Activated CD8-positive, alpha-beta memory T cell treated with anti-CD3 and anti-CD28 coated beads for 4 hours (primary cell): ENCODE measurements at places on chromosomes 1 and 21.

GRCh38 chr21:33481314-33481943 is 1.7 kb upstream of the TMEM50B start:
- DNase-seq = no peak

DNA sequence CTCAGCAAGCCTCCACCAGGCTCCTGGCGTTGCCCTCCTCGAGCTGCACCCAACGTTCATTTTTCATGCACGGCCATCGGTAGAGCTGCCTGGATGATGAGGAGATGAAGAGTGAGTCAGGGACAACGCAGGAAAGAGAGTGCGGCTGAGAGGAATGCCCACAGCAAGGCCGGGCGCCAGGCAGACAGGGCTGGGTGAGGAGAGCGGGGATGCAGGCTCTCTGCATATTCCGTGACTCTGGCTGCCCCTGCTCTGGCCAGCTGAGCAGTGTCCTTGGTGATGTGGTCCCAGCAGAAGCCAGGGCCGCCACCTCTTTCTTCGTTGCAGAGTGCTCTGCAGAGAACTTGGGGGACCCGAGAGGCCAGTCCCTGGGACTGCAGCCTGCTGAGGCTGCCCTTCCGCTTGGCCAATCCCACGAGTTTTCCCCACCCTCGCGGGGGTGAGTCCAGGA is 10.8 kb downstream of the UMODL1 start:
- no peak for DNase-seq

DNA sequence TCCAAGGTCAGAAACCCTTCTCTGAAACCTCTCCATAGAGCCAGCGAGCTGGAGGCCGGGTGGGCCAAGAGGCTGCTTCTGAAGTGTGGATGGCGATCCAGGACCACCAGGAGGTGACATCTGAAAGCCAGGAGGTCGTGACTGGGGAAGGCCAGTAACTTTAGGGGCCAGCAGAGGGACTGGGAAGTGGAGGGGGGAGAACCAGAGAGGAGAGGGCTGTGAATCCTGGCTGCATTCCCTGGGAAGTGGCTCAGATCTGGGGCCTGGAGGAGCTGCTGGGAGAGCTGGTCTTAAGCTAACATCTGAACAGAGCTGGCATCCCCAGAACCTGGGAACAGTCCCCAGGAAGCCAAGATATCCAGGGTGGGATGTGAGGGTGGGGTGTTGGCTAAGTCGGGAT is 11.3 kb upstream of the EPHA8 start:
- no peak for DNase-seq

GRCh38 chr1:6360117-6360496 is 33.5 kb downstream of the ACOT7 start:
- DNase-seq = no peak

GRCh38 chr1:33975961-33976360 is 112.1 kb downstream of the HMGB4 start:
- no peak for DNase-seq

- no peak for DNase-seq
Measured at GRCh38 chr1:36857754-36858153, 176.6 kb downstream of the GRIK3 start.

DNA sequence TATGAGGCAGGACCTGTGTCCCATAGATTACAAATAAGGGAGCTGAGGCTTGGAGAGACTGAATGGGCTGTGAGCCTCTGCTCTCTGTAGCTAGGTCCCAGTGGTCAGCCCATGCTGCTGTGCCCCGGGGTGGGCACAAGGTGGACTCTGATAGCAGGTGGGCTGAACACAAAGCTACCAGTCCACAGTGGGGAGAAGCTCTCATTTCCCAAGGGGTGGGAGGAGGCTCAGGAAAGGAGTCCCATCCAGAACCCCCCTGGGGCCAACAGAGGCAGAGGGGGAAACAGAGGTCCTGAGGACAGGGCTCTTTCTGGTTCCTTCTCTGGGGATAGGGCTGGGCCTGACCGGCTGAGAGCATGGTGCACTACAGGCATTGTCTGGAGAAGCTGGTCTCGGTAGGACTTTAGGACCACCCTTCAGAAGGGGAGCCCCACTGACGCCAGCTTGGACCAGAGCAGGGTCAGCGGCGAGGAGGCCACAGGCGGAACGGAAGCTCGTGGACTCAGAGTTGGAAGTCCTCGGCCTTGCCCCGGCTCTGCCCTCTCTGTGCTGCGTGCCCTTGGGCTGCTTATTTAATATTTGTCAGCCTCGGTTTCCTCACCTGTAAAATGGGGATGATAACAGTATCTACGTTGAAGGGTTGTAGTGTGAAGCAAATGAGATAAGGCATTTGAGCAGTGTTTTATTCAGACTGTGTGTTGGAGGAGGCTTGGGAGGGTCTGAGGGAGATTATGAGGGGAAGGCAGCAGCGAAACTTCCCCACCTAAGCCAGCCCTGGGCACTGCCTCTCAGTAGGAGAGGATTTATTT is 26.6 kb downstream of the SDE2 start:
- DNase-seq = no peak

DNA sequence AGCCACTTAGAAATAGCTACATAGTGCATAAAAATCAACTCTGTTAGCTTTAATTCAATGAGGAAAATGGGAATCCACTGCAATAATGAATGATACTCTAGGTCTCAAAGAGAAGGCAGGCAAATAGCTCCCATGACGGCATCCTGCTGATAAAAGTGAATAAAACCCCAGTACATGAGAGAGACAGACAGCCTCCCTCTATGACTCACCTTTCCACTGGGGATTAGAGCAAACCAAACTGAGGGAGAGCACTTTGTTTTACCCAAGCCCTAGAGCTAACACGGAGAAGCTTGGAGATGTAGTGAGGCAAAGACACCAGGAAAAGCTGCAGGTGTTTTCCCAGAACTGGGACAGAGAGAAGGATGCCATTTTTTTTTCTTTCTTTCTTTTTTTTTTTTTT is 621.9 kb downstream of the LRRIQ3 start:
- DNase-seq = no peak

DNA sequence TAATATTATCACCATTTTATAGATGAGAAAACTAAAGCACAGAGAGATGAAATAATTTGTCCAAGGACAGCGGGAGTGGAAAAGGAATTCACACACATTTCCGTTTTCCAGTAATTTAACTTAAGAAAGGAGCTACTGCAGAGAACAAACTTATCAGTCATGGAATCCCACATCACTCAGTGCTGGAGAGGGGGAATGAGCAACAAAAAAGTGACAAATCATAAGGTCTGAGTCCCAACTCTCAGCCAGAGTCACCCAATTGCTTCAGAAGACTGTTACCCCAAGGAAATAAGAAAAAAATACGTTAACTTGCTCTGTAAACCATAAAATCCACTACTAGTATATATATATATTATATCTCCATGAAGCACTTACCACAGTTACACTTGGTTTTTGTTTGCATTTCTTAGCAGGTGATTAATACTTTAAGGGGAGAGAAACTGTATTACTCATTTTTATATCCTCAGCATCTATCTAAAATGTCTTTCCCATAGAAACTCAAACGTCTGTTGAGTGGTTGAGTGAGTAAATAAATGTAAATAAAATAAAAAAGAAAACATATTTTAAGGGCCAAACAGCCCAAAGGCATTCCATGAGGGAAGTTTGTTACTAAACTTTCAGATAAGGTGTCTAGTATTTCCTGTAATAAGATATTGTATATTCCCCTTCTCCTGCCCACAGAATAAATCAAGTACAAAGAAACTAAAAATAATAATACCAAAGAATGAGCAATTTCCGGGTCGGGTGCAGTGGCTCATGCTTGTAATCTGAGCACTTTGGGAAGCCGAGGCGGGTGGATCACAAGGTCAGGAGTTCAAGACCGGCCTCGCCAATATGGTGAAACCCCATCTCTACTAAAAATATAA is 76.8 kb downstream of the SLC45A1 start:
- no peak for DNase-seq

DNA sequence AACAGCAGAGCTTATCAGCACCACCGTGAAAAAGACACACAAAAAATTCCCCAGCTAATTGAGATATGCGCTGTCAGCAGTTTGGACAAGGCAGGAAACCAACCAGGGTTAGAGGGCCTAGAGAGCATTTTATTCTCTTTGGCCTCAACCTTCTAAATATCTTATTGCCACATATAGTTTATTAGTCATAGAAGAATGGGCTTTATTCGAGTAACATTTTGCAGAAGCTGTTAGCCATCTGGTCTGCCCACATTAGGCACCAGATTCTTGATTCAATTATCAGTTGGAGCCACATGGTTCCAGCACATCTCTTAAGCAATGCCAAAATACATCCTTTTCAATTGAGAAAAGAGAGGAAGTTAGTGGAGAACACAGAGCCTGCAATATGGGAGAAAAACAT is 109.9 kb upstream of the CXADR start:
- DNase-seq = no peak

DNA sequence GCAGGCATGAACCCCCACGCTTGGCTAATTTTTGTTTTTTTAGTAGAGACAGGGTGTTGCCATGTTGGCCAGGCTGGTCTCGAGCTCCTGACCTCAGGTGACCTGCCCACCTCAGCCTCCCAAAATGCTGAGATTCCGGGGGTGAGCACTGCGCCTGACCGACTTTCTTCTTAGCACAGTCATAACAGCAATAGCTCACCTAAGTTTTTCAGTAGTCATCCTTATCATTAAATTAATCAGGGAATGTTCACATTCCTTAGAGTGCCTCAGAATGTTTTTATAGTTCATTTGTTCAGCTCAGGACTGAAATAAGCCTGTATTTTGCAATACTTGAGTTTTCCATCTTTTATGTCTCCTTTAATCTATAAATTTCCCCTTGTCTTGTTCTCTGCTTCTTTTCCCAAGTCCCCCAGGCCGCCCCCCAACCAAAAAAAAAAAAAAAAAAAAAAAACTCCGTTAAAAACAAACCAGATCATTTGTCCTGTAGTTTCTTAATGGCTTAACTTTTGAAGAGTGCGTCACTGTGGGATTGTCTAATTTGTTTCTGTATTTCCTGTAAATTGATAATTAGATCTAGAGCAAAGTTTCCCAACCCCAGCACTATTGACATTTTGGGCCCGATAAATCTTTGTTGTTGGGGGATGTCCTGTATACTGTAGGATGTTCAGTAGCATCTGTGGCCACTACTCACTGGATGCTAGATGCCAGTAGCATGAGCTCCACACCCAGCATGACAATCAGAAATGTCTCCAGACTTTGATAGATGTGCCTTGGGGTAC is 120.7 kb downstream of the ITSN1 start:
- DNase-seq = no peak

DNA sequence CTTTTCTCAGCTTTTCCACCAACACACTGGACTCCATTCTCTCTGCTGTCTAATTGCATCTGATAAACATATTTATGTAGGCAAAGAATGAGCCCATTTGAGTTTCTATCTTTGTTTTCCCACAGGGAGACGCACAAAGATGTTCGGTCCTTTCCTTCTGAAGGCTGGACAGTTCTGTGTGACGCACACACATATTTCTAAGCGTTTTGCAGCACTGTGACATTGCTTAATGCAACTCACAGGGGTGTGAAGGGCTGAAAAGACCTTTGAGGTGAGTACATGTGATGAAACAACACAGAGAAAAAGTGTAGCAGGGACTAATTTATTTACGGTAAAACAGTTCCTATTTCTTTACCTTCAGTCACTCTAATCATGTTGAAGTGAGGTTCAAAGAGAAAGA is 323.1 kb upstream of the RUNX1 start:
- no peak for DNase-seq

- DNase-seq = no peak
Measured at GRCh38 chr1:246306415-246307037, 200.6 kb downstream of the SMYD3 start.

GRCh38 chr1:57874418-57874877 is 450.6 kb upstream of the DAB1 start:
- no peak for DNase-seq

GRCh38 chr1:18157352-18157751 is 49.8 kb downstream of the IGSF21 start:
- DNase-seq = no peak

GRCh38 chr1:113870778-113871177 is 734 bp downstream of the PTPN22 start:
- no peak for DNase-seq

- no peak for DNase-seq
Measured at GRCh38 chr1:33070628-33071027, 10.3 kb upstream of the AZIN2 start.

DNA sequence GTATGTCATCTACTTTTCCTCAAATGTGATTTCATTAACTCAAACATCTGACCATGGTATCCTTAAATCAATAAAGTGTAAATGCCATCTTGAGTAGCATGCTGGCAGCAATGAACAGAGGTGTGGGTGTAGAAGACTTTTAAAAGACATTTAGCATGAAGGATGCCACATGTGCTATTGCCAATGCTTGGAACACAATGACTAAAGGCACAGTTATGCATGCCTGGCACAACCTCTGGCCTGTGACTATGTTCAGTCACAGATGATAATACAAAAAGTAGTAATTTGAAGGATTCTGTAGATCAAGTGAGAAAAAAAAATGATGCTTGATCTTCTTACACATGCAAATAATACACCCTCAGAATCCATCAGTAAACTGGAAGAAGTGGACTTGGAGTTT is 938.9 kb upstream of the ADGRL4 start:
- no peak for DNase-seq

- DNase-seq = no peak
Measured at GRCh38 chr1:7108251-7108650, 323.0 kb downstream of the CAMTA1 start.

GRCh38 chr1:225770561-225771248 is 6.9 kb upstream of the SRP9 start:
- DNase-seq = no peak

GRCh38 chr1:14743368-14743767 is 144.9 kb downstream of the KAZN start:
- DNase-seq = no peak

GRCh38 chr21:29261555-29262540 is 36.9 kb upstream of the BACH1 start:
- DNase-seq = no peak

DNA sequence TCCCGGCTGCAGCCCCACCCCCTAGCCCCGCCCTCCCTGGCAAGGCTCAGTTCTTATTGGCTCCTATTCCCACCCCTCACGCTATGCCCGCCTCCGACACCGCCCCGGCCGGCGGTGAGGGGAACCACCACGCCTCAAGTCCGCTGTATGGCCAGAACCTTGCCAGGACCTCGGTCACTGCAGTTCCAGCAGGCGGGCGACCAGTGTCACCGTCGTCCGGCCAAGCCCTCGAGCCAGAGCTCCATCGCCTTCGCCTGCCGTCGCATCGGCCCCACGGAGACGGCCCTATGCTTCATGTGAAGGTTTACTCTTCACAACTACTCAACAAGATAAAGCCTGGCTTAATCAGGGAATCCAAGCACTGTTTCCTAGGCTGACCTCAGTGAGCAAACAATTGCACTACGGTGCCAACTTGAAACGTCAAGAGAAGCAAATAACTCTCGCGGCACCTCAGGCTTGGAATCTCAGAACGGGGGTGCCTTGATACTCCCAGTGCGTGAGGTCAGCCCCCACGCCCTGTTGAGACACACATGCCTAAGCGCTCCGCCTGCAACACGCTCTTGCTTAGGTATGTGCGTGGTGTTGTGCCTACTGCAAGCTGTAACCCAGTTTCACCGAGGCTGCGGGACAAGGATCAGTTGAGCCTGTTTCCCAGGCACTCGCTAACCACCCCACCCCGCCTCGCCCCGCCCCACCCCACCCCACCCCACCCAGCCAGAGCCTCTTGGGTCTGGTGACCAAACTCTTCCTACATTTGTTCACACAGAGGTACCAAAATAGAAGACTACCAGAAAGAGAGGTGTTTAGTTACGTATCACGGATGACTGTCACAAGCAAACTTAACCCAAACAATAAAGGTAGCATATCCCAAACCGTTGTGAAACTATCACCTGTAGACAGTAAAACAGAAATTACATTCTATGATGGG is 498 bp upstream of the DENND2C start:
- peak; percentile 75 for DNase-seq

GRCh38 chr1:158037008-158037865 is 43.8 kb downstream of the KIRREL1 start:
- DNase-seq = no peak
